ENCODE measurements at places on chromosomes 5 and 9.

- no peak for DNase-seq
Measured at GRCh38 chr9:117160254-117160653, 254.6 kb downstream of the ASTN2 start.

- no peak for DNase-seq
Measured at GRCh38 chr9:99137225-99137624, 32.3 kb downstream of the TGFBR1 start.

DNA sequence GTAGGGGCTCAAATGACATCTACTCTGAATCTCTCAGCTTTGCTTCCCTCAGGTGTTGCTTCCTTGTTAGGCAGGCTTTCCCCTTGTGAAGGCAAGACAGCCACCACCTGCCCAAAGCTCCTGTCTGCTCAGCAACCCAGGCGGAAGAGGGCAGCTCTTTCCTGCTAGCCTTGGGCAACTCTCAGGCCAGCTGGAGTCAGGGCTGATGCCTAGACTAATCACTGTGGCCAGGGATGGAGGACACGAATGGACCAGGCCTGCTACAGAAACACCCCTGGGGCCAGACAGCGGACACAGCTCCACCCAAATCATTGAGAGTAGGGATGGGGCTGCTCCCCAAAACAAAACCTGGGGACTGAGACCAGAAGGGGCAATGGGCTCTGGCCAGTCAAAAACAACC lies 138.0 kb downstream of the MTX3 start:
- no peak for DNase-seq

DNA sequence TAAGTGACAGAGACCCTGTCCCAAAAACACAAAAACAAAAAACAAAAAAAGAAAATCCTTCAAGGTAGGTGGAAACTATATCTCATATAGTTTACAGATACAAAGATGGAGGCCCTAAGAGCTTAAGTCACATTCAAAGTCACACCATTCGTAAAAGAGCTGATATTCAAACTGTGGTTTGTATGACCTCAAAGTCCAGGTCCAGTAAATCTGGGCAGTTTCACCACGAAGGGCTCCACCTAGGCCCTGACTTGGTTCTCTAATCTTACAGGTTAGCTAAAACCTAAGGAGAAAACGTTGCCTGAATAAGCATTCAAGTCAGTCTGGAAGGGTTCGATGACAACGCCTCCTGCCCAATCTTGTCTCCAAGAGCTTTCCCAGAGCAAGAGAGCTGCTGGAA lies 44.1 kb downstream of the SUSD1 start:
- DNase-seq: no peak

Data from CD4-positive, alpha-beta T cell treated with Interleukin-21 for 1 hour (primary cell).